ENCODE measurements at places on chromosomes 1 and 21.
A peak's percentile ranks its signal among the peaks of the same experiment; 100 is the strongest.

DNA sequence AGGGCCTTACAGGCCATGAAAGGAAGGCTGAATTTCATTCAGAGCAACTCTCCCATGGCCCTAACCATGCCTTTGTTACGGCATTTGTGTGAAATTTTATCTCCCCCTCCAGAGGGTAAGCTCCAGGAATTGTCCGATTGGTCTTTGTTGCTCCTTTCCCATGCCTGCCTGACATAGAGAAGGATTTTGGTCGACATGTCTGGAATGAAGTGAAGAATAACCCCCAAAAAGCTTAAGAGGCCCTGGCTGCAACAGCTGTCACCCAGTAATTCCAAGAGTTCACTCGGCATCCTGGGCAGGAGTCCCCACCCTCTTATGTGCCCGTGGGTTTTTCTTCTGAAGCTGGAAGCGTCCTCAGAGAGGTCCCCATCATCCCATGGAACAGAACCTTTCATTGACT is 20.6 kb downstream of the CDA start:
- no peak for DNase-seq

DNA sequence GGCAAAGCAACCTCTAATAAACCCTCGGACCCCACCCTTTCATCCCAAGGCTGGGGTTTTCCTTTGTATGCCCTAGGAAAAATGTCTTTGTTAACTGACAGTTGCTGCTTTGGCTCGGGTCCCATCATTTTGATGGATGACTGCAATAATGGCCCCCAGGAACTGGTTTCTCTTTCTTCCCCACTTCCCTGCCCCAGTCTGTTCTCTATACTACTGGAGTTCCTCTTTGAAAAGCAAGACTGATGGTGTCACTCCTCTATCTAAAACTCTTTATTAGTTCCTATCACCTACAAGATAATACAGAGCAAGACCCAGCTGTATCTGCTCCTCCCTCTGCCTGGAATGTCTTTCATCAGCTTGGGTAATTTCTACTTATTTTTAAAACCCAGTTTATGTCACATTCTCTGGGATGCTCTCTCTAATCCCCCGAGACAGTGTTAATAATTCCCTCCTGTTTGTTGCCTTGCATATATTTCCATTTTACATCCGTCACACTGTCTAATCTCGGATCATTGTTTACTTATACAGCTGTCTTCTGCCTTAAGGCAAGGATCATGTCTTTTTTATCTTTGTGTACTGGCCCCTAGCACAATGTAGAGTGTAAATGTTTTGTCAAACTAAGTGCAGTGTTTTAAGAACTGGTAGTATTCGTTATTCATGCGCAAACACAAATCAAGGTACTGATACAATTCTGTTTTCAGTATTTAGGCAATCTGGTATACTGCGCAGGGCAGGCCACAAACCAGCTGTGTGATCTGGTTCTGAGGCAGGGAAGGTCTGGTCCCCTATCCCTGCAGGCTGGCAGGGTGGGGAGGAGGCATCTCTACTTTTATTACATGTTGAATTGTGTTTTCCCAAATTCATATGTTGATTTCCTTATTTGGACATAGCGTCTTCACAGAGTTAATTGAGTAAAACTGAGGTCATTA is 16.1 kb downstream of the SLAMF1 start:
- no peak for DNase-seq

- DNase-seq: peak; percentile 37
These were observed 26.8 kb downstream of the SZRD1 start for GRCh38 chr1:16393570-16394521.

DNA sequence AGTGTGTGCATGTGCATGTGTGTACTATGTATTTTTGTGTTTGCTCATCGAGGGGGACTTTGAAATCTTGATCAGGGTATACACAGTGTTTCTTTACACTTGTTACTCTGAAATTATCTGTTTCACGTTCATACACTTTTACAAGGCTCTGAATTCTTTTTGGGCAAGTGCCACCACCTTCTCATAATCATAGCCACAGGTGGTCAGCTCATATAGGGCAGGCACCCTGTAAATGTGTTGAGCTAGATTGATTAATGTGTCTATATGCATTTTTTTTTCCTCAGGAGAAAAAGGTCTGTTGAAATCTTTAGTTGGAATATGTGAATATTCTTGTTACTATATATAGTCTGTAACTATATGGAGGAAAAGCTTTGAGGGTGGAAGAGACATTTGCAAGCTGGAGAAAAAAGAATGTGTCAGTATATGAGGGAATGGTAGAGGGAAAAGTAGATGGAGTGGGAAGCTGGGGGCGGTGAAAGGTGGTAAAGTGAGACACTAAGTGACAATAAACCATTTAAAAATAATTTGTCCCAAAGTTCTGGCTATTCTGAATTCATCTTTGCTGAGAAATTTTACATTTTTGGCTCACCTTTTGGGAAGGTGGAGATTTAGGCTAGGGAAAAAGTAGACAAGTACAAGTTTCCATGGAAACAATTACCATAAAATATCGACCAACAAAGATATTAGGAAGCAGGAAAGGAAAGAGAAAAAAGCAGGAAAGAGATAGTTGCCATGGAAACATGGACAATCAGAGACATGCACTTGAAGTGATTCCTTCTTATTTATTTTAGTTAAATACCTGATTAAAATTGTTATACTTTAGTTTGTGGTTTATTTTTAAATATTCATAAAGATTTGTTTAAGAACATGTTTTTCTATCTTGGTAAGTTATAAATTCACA is 277.5 kb downstream of the PDE4B start:
- no peak for DNase-seq
